Adipocyte (in vitro differentiated cells): ENCODE measurements at places on chromosomes 1 and 21.
A peak's percentile ranks its signal among the peaks of the same experiment; 100 is the strongest.

- no peak for DNase-seq
Observed at GRCh38 chr21:16302851-16303282, 573.1 kb downstream of the USP25 start.

DNA sequence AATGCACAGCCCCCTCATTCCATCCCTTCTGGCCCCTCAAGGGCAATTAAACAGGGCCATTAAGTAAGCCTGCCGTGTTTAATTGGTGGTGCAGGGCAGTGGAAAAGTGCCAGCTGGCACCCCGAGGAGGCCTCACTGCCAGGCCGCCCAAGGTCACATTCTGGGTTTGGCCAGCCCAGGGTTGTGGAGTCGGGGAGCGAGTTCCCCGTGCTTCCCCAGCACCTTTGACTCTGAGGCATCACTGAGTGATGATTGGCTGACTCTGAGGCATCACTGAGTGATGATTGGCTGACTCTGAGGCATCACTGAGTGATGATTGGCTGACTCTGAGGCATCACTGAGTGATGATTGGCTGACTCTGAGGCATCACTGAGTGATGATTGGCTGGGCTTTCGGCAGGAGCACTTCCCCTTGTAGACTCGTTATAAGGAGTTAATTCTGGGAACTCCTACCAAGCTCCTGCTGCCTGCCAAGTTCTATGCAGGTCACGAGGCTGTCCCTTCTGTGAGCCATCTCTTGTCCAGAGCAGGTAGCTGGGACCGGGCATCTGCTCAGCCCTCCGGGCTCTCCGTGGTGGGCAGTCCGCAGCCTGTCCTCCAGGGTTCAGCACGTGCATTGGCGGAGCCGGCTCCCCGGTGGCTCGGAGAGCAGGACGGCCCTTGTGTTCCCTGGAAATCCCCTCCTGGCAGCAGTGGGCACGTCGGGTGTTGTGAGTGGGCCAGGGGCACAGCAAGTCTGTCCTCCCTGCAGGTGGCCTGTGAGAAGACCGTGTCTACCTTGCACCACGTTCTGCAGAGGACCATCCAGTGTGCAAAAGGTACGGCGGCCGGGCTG lies 20.9 kb downstream of the CSTB start:
- DNase-seq = no peak

GRCh38 chr1:97849345-97850340 lies 71.2 kb downstream of the DPYD start:
- peak; percentile 92 for DNase-seq

GRCh38 chr1:238681451-238681850 lies 704.9 kb upstream of the CHRM3 start:
- no peak for DNase-seq
